EH (cell line): ENCODE measurements at places on chromosomes 5 and 9.

DNA sequence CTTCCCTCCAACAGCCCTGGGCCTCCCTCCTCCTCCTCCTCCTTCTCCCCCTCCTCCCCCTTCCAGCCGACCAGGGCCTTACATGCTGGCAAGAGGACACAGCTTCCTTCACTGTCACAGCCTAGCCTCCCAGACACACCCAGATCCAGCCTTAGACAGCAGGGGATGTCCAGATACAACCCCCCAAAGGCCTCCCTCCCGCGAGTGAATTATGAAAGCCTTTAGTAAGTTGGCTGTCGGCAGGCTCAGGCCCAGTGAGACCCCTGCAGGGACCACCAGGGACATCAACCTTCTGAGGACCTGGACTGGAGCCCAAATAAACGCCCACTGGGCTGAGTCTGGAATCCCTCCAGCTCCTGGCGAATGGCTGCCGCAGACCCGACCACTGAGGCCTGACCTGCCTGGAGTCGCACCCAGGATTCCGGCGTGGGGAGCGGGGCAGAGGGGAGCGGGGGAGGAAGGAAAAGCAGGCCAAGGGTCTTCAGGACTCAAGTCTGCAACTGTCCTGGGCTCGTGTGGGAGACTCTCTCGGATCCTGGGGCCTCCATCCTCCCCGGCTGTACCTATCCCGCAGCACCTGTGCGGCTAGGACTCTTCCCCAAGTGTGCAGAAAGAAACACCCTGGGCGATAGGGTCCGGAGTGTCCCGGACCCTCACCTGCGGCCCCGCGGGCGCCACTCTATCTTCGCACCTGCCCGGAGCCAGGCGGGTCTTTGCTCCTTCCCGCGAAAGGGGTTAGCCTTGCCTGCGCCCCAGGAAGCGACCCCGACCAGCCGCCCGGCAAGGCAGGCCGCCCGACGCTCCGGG lies 705 bp downstream of the SEPTIN8 start:
- DNase-seq, result peak; percentile 71

DNA sequence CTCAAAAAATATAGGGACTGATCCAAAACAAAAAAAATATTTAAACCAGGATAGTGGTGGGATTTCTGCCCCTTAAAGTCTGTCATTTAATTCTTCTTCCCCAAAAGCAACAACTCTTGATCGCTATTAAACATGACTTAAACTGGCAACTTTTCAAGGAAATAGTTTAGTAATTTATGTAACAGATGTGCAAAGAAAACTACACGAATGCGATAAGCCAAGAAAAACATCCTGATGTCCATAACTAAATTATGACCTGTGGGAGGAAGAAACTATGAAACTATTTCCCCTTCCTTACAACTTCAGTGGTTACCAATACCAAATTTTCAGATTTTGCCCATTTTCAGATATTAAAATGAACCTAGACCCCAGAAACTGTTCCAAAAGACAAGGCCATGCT lies 31.5 kb downstream of the CLINT1 start:
- peak; percentile 41 for DNase-seq

DNA sequence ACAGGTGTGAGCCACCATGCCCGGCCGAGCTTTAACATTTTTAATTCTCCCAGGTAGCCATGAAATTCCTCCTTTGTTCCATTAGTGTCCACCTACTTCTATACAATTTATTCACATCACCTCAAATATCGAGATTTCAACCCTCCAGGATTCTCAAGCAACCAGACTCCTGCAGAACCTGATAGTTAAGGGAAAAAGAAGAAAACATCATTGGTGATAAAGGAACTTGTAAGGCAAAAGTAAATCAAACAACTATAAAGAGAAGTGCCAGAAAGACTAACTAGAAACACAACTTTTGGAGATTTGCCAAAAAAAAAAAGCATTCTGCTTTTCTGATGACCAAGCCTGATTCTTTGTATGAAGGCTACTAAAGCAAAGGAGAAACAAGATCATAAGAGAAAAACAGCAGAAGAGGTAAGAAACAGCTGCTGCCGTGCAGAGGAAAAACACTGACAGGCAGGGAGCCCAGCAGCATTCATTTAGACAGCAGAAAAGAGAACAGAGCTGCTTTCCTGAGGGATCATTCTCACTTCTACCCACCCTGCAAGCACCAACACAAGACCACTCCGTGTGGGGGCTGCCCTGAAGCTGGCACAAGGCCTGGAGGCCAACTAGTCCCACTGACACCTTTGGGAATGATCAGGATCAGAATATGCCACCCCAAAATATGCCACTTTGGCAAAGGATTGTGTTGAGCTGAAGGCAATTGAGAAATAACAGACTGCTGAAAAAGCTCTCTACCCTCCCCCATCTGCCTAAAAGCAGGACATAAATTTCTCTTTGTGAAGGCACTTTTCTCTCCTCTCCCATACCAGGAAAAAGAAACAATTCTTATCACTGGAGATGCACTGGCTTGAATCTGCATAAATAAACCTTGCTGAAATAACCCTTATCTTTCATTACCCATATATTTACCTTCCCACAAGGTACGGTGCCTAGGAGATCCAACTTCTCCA lies 75.1 kb downstream of the ALDH7A1 start:
- DNase-seq, result peak; percentile 46

- DNase-seq, result peak; percentile 73
Observed at GRCh38 chr9:84668196-84669012, 1.1 kb upstream of the NTRK2 start.

GRCh38 chr9:86636519-86636918 lies 282.3 kb upstream of the TUT7 start:
- DNase-seq, result no peak

DNA sequence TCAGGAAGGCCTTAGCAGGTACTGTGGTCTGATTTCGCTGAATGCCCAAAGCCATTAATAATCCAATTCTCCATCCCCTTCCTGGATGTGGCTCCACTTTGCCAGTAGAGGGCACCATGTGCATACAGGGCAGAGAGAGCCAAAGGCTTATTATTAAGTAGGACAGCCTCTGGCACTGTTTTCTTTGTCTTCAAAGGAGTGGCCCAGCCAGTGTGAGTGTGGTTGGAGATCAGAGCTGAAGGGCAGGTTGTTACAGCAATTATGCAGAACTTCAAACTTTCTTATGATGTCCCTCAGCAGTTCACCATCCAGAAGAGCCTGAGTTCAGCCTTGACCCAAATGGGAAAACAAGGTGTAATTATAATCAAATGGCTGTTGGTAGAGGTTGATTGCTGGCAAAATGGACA lies 38.6 kb upstream of the CEMIP2 start:
- peak; percentile 77 for DNase-seq

- DNase-seq, result no peak
Observed at GRCh38 chr5:162683284-162683683, 615.7 kb downstream of the GABRG2 start.

DNA sequence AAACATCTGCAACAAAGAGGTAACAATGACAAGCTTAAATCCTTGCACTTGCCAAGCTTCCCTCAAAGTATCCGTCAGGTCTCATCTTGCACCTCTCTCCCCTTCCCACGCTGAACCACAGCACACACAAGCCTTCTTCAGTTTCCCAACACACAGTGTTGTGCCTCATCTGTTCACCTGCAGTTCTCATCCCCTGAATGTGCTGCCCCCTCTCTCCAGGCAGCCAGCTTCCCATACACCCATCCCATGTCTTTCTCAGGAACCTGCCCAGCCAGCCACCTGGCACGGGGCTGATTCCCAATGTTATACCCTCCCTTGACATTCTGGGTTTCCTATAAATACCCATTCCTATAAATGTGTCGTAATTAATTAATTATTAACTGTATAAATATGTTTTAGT lies 314.8 kb downstream of the PRELID2 start:
- DNase-seq, result no peak

DNA sequence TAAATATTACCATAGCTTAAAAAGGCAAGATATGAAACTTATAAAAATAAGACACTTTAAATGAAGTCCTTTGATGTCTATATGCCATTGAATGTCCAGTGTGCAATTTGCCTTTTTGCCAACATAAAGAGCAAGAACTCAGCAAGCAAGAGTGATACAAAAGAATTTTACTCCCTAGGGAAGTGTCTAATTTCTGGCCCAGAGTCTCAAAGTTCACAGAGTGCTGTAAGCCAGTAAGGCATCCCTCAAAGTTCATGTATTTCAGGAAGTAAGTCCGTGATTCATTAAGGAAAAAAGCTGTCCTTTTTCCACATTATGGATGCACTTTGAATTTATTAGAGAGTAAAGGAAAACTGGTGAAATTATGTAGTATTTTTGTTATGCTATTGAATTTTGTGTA lies 185.2 kb downstream of the CCDC171 start:
- peak; percentile 49 for DNase-seq

DNA sequence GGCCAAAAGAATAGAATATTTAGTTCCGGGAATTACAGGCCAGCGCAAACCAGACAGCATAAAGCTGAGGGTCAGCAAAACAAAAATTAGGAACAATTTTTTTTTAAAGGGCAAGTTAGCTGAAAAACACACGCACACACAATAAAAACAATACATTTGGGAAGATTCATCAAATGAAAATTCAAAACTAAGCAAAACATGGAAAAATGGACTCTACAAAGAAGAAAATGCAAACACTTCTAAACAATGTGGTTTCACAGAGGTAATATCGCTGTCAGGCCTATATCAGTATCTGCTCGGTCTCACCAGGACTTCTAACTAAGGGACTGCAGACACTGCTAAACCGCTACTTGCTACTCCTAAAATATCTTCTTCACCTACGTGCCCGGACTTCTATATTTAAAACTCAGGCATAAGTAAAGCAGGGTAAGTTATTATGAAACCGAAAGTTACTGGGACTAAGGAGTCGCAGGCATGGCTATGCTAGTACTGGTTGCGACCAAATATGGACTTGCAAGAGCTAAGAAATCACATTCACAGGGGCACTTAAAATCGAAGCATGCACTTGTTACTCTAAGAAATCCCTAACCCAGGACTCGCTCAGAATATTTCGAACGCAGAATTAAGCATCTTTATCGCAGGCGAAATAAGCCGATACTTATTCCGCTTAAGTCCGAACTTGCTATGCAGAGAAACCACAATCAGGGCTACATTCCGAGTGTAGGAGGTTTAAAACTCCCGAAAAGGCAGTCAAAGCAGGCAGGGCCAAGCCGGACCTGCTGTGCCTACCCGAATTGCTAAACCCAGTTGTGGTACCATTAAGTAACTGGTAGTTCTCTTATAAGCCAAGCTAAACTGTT lies 2.3 kb downstream of the ANXA2R start:
- DNase-seq, result peak; percentile 84

- peak; percentile 58 for DNase-seq
Observed at GRCh38 chr5:60463179-60463868, 236.6 kb downstream of the DEPDC1B start.

GRCh38 chr9:100452894-100453293 lies 20.1 kb upstream of the TMEFF1 start:
- no peak for DNase-seq

DNA sequence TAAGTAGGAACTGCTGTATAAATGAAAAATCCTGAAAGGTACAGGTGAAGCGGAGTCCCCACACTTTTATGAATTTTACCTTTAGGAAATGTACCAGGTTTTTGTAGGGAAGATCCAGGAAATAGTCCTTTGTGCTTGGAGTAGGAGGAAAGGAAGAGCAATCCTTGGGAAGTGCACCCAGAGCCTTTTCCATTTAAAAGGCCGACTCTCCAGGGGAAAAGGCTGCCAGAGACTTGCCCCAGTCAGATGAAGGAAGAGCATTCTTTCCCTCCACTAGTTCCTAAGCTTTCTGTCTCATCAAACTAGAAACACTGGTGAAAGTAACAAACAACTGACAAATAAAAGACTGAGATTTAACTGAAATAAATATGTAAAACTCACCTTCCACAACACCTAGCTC lies 779.4 kb upstream of the CDH6 start:
- no peak for DNase-seq

DNA sequence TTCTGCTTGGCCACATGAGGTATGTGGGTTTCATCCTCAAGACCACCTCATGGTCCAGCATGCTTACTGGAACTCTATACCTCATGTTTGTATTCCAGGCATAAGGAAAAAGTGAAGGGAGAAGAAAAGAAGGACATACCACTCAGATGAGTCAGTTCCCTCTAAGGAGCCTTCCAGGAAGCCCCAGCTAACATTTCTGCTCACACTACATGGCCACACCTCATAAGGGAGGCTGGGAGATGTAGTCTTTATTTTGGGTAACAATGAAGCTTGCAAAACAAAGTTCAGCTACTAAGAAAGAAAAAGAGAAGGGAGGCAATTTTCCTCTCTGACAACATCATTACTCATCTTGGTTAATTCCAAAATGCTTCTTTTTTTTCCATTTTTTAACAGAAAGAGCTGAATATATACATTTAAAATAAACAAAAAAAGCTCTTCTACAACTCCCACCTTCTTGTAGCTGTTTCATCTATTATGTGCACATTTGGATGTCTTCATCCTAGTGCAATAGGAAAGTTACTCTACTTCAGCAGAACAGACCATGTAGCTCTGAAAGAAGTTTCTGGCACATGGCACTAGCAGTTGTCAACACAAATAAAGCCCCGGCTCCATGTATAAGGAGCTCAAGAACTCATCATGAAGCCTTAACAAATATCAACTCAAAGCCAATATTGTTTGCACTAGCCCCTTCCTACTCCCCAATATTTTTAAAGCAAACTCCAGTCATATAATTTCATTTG lies 123.6 kb upstream of the CCDC112 start:
- DNase-seq, result peak; percentile 96

DNA sequence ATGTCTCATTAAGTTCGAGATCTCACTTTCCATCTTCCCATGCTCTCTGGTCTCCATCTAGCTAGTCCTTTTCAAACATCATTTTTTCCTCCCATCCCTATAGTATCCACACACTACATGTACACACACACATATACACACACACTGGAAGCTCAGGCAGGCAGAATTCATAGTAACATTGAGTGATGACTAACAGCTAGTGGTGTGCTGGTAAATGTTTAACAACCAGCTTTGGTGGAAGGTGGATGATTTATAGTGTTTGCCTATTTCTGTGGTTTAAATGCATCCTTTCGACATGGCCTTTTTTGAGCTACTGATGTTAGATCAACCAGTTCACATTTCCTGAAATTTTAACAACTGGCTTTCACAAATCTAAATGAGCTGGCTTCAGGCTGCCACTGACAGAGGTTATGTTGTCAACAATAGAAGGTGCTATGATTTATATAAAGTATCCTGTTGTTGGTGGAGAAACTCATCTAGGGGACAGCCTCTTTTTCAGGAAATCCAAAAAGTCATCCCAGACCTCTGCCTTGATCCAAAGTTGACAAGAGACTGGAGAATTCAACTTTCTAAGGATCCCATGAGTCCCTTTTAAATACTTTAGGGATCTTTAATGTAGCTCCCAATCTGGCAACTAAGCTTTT lies 117.8 kb downstream of the CCDC192 start:
- DNase-seq, result peak; percentile 92

DNA sequence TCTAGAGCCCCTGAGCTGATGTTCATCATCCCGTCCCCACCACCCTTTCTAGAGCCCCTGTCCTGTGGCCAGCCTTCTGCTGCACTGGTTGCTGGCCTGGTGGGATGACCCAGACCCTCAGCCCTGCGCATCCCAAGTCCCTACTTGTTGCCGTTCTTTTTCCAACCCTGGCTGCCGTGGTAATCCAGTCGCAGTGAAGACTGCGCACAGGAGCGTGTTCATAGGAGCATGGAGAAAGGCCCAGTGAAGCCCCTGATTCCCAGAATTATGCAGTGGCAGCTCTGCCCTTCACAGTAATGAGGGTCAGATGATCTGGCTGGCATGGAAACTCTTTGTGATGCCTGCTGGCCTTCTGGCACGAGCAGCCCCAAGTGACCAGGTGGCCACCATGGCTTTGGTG lies 183.3 kb downstream of the CACNA1B start:
- no peak for DNase-seq

GRCh38 chr5:82816926-82817325 lies 260.3 kb downstream of the TMEM167A start:
- DNase-seq, result no peak
